Panc1 (cell line): ENCODE measurements at places on chromosomes 2 and 18. TPM values are rescaled to one million over a fixed set of nuclear protein-coding genes. Genes with fewer than 3 reads are reported as not detected.
A peak's percentile ranks its signal among the peaks of the same experiment; 100 is the strongest.

- no peaks in the 10 kb centered on the region for H3K36me3 ChIP-seq
- H3K4me3 ChIP-seq = no peak overlapping the region
- no peaks in the 10 kb centered on the region for H3K4me1 ChIP-seq
- no peak overlapping the region for H3K27ac ChIP-seq
- no peak for DNase-seq
Observed at GRCh38 chr2:239774142-239774462, 251.0 kb downstream of the NDUFA10 start.

DNA sequence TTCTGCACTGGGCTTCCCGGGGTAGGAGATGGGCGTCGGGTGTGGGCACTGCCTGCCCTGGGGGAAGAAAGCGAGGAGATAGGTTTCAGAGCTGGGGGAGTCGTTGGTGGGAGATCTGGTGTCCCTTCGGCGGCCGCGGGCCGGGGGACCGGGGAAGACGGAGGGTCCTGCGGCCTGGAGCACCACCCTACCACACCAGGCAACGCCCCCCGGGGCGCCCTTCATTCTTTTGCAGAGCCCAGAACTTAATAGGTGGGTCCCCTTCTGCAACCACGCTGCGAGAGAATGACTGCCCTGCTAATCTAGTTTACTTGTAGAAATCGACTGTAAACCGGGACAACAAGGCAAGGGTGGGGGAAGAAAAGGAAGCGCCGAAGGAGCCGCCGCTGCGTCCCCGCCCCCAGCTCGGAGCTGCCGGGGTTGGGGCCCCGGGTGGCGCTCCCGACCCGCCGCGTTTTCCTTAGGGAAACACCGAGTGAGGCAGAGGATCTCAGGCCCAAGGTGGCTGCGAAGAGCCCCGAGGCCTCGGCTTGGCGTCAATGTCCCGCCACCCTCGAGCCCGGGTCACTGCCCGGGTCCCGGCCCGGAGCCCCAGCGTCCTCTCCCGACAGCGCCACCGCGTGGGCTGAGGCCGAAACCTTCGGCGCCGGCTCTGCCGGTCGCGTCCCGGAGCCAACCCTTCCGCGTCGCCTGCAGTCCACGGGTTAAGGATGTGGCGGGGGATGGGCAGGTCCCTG, 5.4 kb upstream of the SATB2 start:
- peak overlapping the region; percentile 99 for H3K27ac ChIP-seq
- H3K4me1 ChIP-seq = peaks cover 12% of the 10 kb centered on the region
- peak overlapping the region; percentile 74 for H3K4me3 ChIP-seq
- H3K27me3 ChIP-seq = no peaks in the 10 kb centered on the region
- no peaks in the 10 kb centered on the region for H3K36me3 ChIP-seq

Gene GPR39
- 9.0 TPM for total RNA-seq

DNA sequence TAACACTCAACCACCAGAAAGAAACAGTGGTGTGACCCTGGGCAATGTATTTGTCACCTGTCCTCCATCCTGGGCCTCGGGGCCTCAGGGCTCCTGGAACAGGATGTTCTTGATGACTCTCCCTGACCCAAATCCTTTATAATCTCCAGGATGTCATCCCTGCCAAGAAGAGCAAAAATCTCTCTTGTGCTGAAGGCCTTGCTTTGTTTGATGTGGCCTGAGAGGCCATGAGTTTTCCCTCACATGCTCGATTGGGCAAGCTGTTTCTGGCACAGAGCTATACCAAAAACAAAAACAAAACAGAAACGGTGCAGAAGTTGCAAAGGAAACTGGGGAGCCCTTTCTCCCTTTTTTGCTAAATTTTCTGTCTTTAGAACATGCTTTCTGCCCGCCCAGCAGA, 35.7 kb upstream of the ST3GAL5 start:
- H3K36me3 ChIP-seq = no peaks in the 10 kb centered on the region
- peaks cover 5% of the 10 kb centered on the region; the same call in 1 of the 2 replicates for H3K4me1 ChIP-seq
- H3K27me3 ChIP-seq = no peaks in the 10 kb centered on the region
- no peak overlapping the region for H3K27ac ChIP-seq

Gene EPHA4
- total RNA-seq = 3.4 TPM

Gene CHRNG
- total RNA-seq = not detected

GRCh38 chr18:1048032-1048431, 143.4 kb downstream of the ADCYAP1 start:
- H3K36me3 ChIP-seq = no peaks in the 10 kb centered on the region
- no peak for DNase-seq
- no peaks in the 10 kb centered on the region for H3K27me3 ChIP-seq
- no peak overlapping the region for H3K27ac ChIP-seq
- no peak overlapping the region for H3K4me3 ChIP-seq

Gene GAREM2
- 12.4 TPM for total RNA-seq

GRCh38 chr18:34921811-34922385, 119.3 kb upstream of the MAPRE2 start:
- H3K36me3 ChIP-seq = no peaks in the 10 kb centered on the region
- no peak for DNase-seq
- no peak overlapping the region for H3K4me3 ChIP-seq
- no peaks in the 10 kb centered on the region for H3K27me3 ChIP-seq
- no peak overlapping the region for H3K27ac ChIP-seq
- H3K4me1 ChIP-seq = no peaks in the 10 kb centered on the region
